ENCODE measurements at places on chromosomes 2 and 18.

- no peak for DNase-seq
These were observed 230.2 kb downstream of the ZBTB7C start for GRCh38 chr18:48179001-48179400.

DNA sequence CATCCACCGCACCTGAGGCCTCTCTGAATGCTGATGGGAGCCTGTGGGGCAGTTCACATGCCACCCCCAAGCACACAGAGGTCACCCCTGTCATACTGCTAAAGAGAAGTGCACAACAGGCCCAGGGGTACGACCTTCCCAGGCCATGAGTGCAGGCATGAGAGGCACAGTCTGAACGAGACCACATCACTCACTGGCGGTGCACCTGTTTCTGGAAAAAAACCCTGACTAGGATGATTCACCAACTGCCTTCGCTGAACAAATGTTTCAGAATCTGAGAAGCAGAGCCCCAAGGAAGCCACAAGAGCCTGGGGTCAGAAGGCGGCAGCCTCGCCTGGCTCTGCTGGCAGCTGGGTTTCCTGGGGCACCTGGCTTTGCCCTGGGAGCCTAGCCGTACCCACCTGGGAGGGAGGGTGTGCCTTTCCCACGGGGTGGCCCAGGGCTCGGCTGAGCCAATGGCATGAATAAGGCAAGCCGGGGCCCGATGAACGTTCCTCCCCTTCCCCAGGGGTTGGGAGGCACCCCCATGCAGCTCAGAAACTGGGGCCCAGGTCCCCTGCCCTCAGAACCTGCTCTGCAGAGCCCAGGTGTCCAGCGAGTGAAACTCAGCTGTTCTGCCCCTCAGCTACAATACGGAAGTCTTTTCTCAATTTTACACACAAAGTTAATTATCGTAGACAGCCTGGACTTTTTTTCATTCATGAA, 73.8 kb downstream of the HDAC4 start:
- DNase-seq, result no peak

DNA sequence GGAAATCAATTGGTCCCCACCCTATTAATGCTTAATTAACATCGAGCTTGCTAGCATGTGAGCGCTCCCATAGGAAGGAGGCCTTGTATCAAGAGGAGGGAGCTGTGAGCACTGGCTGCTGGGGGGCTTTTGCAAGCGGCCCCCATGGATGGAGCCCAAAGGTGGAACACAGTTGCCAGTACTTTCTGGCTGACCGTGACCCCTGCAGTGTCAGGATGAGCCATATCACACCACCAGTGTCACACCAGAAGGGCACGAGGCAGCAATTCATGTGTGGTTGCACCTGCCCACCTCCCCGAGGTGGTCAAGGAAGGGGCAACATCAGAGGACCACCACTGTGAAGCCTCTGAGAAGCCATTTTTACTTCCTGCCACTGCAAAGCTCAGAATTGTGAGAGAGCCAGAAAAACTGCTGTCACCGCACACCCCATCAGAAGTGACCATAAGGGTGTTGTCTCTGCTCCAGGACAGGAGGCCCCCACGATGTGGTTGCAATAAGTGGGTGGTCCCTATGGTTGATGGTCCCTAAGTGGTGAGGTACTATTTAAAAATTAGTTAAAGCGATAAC, 99.8 kb upstream of the RAB6C start:
- DNase-seq, result no peak

GRCh38 chr2:62499430-62500060, 6.5 kb downstream of the TMEM17 start:
- DNase-seq, result no peak

GRCh38 chr18:64785686-64786085, 636.8 kb upstream of the LINC00305 start:
- DNase-seq, result no peak

GRCh38 chr2:43905371-43905803, 66.6 kb downstream of the ABCG8 start:
- peak; percentile 5 for DNase-seq

GRCh38 chr2:206693399-206694137, 24.6 kb downstream of the DYTN start:
- DNase-seq, result peak; percentile 49

DNA sequence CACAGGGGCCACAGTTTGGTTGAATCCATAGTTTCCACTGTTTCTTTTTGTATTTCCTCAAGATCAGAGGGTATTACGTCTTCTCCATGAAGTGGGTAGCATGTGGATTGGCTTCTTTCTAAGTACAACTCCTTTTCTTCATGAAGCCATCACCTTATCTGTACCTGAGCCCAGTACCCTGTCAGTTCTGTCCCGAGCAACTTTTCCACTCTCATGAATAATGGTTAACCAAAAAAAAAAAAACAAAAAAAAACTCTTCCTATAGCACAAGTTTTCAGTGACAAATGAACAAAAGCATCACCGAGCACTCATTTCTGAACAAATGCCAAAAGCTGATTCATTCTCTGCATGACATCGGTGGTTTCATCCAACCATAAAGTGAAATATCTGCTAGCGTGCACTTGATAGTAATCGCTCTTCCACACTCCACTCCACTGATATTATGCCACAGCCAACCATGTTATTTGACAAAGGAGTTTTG, 53.0 kb upstream of the CCDC150 start:
- peak; percentile 93 for DNase-seq

DNA sequence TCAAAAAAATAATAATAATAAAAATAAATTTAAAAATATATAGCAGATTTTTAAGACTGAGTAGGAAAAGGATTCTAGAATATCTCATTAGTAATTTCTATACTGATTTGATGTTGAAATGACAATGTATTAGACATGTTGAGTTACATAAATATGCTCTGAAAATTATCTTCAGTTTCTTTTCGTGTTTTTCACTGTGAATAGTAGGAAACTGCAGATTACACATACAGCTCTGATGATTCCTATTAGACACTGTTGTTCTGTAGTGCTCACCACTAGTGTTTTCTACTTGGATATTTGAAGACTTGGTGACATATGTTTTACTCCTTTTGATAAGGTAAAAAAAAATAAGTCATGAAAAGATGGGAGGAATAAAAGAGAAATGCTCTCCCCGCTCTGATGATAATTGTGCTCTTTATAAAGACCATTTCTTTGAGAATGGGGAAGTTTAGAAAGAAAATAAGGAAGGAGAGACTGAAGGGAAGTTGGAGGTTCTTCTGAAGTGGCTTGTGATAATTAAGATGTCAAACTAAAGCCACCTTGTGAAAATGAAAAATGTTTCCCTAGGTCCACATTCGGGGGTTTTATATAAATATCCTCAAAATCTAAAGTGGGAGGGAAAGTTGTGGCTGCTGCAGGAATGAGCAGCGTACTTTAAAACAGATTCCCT, 52.9 kb downstream of the SLC9A2 start:
- no peak for DNase-seq

- DNase-seq, result no peak
These were observed 6.5 kb downstream of the GREB1 start for GRCh38 chr2:11540148-11540995.

GRCh38 chr2:170966648-170967396, 37.8 kb downstream of the GORASP2 start:
- DNase-seq, result no peak

DNA sequence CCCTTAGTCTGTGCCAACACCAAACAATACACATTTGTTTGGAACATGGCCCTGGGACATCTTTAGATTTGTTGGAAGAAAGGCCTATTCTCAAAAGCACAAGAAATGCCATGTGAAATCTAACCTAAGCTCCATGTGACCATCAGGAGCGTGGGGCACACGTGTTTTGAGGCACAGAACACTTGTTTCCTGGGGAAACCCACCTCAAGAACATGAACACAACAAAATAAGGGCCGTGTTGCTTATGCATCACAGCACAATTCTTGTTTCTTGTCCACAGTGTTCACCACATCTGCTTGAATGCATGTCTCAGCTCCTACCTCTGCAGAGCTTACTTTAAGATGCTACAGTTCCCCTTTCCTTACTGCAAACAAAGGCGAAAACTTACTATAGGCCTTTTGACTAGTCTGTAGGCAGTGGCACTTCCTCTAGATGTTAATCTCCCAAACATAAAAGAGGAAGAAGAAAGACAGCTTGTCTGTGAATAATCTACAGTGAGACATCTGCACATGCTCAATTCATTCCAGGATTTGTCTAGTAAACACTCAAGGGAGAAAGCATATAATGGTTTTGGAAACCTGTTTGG, 165.0 kb downstream of the ANKRD44 start:
- DNase-seq, result no peak

- DNase-seq, result no peak
These were observed 259.8 kb upstream of the HDAC4 start for GRCh38 chr2:239660390-239661230.

- no peak for DNase-seq
These were observed 21.2 kb downstream of the MRPL33 start for GRCh38 chr2:27792759-27793158.

All from brain microvascular endothelial cell (primary cell).